ENCODE measurements at places on chromosomes 7 and 10.

DNA sequence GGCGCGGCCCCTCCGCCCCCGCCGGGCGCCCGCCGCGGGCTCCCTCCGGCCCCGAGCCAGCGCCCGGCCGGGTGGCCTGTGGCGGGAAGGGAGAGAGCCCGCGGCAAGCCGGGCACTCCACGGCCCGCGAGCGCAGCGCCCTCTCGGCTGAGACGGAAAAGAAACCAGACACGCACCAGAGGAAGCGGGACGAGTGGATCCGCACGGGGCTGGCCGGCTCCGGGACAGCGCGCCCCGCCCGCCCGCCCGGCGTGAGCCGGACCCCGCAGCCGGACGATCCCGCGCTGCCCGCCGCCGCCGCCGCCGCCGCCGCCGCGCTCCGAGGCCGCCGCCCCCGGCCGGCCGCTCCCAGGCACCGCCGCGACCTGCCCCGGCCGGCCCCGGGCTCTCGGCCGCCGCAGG lies 300 bp downstream of the ARHGAP21 start:
- peak; percentile 76 for DNase-seq

- DNase-seq, result no peak
Observed at GRCh38 chr10:111515706-111516105, 438.9 kb downstream of the ADRA2A start.

GRCh38 chr7:84181628-84182027 lies 13.0 kb downstream of the SEMA3A start:
- DNase-seq, result no peak

DNA sequence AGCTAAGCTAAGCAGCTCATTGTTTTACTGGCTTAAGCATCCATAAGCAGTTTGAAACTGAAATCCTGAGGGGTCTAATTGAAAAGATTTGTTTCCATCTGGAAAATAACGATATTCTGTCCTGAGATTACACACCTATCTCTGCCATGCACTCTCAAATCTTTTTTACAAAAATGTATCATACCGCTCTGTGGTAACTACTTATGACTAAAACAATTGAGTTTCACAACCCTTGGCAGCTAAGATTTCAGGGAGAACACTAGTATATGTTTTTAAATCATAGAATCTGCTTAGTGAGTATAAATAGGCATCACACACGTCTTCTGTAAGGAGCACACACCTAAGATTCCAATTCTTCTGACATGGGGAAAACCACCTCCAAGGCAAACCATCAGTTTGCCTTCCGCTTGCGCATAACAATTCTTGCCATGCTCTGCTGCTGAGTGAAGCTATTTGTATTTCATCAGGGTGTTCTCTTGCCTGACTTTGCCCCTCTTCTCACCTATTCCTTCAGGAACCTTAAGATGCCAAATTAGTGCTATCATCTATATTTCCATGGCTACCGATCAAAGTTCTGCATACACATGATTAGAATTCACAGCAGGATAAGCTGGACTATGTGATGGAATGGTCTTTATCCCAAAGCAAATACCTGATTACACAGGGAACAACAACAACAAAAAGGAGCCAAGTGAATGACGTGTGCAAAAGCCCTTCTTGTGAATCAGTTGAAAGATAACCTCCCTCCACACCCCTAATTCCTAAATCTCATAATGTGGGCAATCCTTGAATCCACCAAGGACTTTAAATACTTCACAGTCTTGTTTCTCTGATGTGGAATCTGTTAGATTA lies 40.9 kb downstream of the PRPF18 start:
- DNase-seq, result no peak

- DNase-seq, result no peak
Observed at GRCh38 chr10:61963669-61964058, 62.2 kb downstream of the ARID5B start.

DNA sequence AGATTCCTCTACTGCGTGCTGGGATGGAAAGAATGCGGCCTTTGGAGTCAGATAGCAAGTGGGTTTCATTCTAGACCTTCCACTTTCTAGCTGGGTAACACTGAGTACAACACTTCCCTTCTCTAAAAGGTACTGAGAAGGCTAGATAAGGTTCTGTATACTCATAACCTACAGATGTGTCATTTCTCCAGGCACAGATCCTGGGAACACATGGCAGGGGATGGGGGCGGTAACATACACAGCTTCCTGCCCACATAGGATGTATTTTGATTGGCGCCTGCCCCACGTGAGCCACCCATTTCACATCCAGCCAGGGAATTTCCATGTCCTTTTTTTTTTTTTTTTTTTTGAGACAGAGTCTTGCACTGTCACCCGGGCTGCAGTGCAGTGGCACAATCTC lies 31.8 kb downstream of the KLRG2 start:
- DNase-seq, result no peak

DNA sequence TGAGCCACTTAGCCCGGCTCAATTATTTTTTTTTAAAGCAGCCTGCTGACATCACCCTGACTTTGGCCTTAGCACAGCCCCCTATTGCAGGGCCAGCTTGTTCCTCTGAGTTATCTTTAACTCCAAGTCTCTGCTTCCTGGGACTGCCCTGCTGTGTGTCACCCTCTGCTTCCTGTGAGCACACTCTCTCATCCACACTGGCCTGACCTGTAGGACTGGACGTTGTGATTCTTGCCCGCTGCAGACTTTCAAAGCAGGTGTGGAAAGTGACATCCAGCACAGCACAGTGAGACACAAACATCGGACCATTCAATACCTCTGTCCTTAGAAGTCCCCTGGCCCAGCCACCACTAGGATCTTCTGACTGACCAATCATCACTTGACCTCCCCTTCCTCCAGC lies 26.4 kb upstream of the HSPA12A start:
- no peak for DNase-seq

GRCh38 chr7:112204499-112205342 lies 1.5 kb downstream of the DOCK4 start:
- DNase-seq, result peak; percentile 47

GRCh38 chr7:99368750-99369389 lies 5.7 kb upstream of the ARPC1B start:
- no peak for DNase-seq

DNA sequence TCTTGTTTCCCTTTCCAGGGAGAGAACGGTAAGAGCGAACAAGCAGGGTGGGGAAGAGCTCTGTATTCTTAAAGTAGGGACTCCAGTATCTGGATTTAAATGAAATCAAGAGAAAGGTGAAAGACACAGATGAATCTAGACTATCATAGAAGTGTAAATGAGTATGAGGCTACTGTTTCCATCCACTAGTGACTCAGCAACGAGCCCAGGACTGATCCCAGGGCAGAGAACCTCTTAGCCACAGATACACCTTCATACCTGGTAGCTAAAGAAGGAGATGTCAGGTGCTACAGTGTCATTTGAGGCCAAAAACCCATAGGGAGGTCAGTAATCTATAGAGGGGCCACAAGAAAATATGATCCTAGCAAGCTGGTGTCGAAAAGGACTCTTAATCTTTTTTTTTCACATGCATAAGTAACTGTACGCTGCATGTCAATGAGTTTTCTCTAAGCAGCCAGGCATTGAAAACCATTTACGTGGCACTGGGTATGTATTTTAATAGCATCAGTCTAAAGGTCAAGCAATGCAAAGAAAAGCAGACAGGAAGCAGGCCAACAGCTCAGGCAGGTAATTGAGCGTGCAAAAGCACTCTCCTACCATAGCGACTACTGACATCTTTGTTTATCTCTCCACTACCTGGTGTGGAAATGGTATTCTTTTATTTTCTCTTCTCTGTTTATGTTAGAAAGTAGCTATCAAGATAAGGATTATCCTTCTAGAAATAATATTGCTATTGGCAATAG lies 91.5 kb upstream of the EGR2 start:
- DNase-seq, result no peak

GRCh38 chr10:20890491-20891337 lies 6.4 kb downstream of the NEBL start:
- DNase-seq, result no peak

- DNase-seq, result no peak
Observed at GRCh38 chr10:124151466-124152095, 58.2 kb upstream of the CHST15 start.

- DNase-seq, result no peak
Observed at GRCh38 chr10:12018438-12019282, 23.9 kb downstream of the UPF2 start.

DNA sequence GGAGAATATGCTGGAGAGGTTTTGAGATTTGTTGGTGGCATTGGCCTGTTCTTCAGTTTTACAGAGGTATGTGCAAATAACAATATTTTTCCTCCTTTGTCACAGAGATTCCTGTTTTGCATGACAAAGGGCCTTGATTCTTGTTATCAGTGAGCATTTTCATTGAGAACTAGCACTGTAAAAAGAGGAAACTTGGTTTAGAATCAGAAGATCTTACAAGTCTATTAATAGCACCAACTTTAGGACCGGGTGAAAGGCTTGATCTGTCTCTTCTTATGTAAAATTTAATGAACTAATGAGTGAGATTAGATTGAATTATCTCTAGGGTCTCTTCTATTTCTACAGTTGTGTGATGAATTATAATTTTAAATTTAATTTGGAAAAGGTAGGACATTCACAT lies 25.5 kb downstream of the TSPAN13 start:
- DNase-seq, result no peak

GRCh38 chr10:49264177-49264677 lies 34.7 kb upstream of the C10orf71 start:
- no peak for DNase-seq

DNA sequence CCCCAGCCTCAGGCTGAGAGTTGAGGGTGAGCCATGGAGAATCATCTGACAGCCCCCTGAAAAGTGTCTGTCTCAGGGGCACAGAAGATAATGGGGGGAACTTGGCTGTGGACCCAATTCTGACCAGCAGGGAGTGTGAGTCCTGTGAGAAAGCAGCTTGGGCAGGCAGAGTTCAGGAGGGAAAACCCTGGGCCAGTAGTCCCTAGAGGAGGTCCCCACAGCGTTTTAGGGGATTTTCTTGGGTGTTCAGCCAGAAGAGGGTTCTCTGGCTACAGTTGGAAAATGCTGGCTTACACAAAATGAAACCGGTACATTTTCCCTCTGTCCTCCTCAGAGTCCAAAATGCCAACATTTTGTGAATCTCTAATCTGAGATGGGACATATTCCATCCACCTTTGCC lies 35.8 kb upstream of the TRIM8 start:
- no peak for DNase-seq

DNA sequence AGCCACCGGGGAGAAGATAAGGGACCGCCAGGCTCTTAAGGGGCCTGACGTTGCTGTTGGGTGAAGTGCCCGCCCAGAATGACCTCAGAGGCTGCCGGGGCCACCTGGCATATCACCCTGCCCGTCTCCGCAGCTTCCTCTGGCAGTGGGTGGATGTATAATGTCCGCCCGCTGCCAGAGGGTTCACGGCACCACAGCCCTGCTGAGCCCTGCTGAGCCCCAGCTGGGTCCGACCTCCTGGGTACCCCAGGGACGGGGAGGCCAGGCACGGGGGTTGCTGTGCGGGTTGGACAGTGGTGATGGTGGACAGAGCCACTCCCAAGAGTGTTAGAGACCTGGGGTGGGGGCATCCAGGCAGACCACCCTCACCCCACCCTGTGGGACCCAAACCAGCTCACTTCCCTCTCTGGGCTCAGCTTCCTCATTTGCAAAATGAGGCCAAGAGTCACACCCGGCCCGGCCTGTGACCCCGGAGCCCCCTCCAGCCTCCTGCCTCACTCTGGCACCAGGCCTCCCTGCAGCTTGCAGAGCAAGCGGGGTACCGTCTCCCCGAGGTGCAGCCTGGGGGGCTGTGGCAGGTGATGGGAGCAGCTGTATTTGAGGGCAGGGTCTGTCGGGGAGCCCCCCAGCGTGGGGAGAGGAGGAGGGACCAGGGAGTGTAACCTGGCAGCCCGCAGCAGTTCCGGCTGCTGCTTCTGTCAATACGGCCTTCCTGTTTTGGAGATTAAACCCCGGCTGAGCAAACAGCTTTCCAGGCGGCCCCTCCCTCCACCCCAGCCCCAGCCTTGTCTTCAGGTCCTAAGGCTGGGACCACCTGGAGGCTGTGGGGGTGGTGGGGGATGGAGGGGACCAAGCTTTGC lies 8.4 kb upstream of the LFNG start:
- DNase-seq, result no peak

DNA sequence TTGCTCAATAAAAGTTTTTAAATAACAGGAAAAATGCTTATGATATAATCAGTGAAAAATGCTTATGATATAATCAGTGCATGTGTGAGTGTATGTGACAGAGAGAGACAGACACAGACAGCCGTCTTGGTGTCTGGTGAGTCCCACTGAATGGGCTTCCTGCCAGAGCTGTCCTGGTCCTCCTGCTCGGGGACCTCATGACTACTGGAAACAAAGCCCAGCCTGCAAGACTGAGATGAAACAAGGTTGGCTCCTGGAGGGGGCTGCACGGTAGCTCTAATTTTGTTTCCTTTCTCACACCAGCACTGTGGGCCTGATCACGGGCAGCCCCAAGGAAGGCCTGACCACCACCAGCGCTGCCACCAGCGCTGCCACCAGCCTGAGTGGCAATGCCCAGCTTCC lies 57.3 kb downstream of the NRP1 start:
- DNase-seq, result no peak

GRCh38 chr10:132403511-132404168 lies 6.6 kb downstream of the PWWP2B start:
- DNase-seq, result no peak

DNA sequence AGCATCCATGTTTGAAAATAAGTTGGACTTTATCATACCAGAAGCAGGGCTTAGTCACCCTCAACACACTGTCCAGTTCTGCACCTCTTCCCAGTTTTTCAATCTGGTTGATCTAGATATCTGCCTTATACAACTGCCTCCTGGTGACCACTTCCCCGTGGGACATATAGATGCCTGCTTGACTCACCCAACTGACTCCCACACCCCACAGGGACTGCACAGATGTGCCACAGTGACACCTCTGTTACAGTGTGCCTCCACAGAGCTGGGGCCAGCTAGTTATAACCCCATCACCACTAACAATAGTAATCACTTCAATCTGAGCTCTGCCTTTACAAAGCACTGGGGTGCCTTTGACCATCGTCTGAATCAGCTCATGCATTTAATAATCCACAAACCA lies 82.6 kb upstream of the AOAH start:
- DNase-seq, result no peak

DNA sequence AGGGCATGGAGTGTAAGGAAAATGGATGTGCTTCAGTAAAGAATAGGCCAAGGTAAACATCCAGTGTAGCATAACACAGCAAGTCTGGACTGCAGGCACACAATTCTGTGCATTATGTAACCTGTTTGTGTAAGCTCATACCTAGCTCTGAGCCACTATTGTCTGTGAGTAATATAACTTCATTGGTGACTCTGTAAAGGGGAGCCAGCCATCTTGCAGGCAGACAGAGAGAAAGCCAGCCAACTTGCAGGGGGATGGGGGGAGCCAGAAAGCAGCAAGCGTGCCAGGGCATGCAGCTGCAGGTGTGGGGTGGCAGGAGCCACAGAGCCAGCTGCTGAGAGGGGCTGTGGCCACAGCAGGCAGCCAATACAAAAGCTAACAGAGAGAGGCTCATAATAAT lies 449.2 kb downstream of the IPMK start:
- no peak for DNase-seq

Data from iPS-NIHi11 (cell line).